HTR-8/SVneo (cell line): ENCODE measurements at places on chromosomes 1 and 21.

- no peak for DNase-seq
These were observed 15.1 kb downstream of the KDF1 start for GRCh38 chr1:26945138-26945537.

DNA sequence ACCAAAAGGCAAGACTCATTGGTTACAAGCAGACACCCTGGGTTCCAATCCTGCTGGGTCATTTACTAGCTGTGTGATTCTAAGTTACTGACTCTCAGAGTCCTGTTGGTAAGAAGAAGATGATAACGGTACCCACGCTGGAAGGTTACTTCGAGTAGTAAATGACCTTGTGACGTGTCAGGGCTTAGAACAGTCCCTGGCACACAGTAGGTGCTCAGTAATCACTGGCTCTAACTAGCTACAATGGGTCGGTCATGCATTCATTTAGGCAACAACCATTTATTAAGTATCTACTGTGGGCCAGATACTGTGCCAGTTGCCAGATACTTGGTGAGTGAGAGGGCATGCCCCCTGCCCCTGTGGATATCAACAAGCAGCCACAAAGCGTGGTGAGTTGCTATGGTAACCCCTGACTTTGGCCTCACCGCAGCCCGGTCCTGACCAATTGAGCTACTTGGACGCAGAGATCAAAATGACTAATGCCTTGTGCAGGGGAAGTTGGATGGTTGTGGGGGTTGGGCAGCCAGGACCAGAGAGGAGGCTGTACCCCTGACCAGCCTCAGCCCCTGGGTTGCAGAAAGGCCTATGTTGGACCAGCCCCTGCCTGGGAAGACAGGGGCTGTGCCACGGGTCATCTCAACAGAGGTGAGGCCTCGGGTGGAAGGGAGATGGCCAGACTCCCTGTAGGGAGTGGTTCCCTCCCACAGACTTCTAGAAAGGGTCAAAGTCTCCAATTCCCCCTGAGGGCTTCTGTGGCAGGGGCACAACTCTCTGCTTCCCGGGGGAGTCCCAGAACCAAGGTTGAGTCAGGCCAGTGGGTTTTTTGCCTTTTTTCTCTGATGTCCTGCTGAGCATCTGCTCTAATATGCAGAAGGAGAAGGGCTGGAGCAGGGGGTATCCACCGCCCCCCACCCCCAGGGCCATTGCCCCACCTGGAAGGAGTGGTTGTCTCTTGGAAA, 16.0 kb downstream of the DHRS3 start:
- no peak for DNase-seq

GRCh38 chr1:19038732-19039131, 82.3 kb upstream of the IFFO2 start:
- DNase-seq, result no peak

DNA sequence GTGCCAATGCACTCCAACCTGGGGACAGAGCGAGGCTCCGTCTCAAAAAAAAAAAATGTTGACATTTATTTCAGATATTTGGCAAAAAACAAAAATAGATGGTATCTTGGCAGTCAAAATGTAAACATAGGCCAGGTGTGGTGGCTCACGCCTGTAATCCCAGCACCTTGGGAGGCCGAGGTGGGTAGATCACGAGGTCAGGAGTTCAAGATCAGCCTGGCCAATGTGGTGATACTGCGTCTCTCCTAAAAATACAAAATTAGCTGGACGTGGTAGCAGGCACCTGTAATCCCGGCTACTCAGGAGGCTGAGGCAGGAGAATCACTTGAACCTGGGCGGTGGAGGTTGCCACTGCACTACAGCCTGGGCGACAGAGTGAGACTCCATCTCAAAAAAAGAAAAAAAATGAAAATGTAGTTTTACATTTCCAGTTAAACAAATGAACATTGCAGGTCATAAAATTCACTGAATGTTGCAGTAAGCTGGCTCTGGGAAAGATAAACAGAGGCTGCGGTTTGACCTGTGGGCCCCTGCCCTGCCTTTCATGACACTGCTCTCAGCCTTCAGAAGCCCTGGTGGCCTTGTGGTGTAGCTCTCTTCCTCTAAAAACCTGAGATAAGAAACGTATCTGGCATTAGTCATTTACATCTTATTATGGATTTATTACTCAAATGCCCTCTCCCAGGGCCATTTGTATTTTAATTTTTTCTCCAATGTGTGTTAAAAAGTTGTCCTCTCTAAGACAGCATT, 12.2 kb upstream of the SLC44A3 start:
- no peak for DNase-seq

DNA sequence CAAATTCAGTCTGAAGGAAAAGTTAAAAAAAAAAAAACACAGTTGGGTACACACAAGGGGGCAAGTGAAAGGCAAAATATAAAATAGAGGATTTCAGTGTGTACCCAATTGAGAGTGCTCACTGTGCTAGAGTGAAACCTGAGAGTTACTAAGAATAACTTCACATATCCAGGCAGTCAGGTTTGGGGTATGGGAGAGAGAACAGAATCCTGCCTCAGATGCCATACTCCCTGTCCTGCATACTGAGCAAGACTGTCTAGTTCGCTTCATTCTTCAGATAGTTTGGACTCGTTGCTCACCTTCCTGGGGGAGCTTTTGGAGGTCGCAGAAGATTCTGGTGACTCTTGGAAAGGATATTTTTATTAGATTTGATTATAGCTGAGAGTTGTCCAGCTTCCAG, 20.4 kb downstream of the CEP85 start:
- DNase-seq, result no peak

DNA sequence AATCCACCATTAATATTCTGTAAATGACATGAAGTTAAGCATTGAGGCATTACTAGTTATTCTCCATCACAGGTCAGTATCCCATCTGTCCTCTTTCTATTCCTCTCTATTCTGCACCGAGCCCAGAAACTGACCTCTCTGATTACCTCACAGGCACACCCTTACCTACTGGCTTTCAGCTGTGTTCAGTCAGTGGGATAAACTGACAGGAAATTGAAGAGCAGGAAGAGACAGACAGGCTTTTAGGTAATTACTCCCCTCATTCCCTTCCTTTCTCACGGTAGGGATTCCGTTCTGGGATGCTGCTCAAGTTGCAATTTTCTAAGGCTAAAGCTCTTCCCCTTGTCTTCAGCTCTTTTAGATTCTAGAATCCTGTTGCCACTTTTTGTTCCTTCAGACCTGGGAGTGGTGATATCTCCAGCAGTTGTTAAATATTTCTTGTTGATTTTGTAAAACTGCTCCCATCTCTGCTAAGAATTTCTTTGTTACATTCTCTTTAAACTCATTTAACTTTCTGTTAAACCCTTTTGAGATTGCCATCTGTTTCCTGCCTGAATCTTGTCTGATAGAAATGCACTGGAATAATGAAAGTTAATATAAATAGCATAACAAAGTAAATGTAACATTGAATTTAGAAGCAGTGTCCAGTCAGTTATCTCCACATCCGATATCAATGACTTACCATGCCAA, 1063.4 kb downstream of the PLA2G4A start:
- no peak for DNase-seq

DNA sequence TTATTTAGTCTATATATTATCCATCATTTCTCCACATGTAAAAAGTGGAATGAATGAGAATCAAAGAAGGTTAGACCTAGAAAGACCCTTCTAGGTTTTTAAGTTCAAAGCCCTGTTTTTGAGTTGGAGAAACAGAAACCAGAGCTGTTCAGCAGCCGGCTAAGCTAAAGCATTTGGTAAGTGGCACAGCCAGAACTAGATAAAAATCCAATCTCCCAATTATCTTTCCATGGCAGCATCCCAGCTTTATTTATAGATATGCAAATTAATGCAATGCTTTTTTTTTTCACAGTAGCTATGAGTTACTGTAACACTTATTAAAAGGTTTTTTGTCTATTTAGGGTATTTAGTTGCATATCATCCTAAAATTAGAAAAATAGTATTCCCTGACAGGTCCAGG, 85.1 kb downstream of the NIBAN1 start:
- DNase-seq, result no peak

- no peak for DNase-seq
These were observed 245.2 kb downstream of the TRABD2B start for GRCh38 chr1:47751996-47752451.

DNA sequence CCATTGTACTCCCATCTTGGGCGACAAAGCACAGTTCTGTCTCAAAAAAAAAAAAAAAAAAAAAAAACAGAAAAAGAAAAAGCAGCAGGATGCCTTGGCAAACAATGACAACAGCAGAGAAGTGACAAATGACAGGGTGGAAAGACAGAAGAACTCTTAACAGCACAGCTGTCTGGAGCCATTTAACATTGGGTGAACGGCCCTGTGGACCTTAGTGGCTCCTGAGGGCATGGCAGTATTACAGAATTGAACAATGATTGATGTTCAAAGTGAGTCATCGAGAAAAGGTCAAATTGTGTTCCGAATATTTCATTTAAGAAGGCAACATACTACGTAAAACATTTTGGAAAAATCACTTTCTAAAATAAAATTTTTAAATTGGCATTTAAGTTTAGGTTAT, 30.0 kb downstream of the DNASE2B start:
- no peak for DNase-seq

- DNase-seq, result no peak
These were observed 3.1 kb upstream of the DNAJC11 start for GRCh38 chr1:6704746-6705145.

DNA sequence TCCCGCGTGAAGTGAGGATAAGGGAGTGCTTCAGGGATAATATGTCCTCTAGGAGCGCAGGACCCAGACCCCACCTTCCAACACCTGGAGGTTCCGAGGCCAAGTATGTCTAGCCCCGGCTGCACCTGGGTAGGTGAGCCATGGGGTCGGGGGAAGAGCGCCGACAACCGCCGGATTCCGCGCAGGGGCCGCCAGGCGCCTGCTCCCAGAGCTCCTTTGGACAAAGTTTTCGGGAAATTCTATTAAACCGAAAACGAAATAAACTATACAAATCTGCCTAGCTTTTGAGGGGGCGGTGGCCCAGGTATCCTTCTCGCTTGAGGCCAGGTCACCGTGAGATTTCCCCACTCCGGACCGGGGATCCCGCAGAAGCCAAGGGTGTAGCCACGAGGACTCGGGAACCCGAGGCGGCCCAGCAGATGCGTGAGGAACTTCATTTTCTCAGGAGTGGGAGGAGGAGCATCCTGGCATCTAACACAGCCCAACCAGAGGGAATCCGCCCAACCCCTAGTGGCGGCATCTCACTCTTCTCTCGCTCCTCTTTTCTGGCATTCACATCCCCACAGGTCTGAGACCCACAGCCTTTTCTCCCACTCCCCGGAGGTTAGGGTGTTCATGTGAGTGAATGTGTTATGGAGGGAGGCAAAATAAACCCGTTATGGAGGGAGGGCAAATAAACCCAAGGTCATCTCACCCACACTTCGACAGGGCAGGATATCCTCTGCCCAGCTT, 2.3 kb upstream of the DMRTA2 start:
- no peak for DNase-seq

DNA sequence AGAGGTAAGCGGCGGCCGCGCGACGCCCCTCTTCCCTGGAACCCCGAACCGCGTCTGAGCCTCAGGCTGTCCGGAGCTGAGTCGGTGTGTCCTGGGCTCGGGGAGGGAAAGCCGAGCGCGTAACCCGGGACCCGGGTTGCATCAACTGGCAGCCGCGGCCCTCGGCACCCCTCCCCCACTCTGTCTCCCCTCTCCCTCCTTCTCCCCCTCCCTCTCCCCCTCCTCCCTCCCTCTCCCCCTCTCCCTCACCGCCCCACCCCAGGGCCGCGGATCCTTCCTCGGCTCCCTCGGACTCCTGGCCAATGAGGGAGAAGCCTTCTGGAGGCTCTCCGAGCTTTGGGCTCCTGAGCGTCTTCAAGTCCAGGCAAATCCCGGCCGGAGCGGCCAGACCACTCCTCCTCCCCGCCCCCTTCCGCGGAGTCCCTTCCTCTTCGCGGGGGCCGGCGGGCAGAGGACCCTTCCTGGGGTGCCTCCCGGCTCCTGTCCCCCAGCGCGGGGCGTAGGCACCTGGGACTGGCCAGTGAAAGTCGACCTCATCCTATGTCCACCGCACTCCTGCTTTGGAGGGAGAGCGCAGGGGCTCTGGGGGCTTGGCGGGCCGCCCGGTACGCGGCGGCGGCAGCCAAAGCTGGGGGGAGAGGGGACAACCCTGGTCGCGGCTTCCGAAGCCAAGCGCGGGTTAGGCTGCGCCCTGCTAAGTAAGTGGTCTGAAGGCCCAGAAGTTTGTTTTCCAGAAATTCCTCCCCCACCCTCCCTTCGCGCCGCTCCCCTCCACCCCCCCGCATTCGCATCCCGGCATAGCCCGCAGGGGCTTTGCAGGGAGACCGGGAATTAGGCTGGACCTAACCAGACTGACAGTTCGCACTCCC, 850 bp downstream of the SESN2 start:
- DNase-seq, result peak; percentile 61

GRCh38 chr21:34129039-34129891, 55.9 kb downstream of the MRPS6 start:
- peak; percentile 51 for DNase-seq

GRCh38 chr21:42670884-42671283, 17.5 kb downstream of the PDE9A start:
- DNase-seq, result no peak

DNA sequence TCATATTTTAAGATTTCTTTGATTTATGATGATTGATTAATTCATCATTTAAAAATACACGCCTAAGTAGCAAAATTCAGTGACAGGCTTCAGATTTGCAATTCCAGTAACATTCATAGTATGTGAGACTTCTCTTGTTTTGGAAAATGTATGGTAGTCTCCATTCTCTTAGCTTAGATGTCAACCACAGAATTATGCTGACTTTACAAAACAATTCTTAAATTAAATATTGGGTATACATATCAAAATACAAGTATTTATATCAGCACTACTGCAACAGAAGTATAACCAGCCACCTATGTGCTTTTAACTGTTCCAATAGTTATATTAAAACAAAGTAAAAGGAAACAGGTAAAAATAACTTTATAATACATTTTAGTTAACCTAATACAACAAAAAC, 1328.6 kb upstream of the ADGRL2 start:
- no peak for DNase-seq

GRCh38 chr1:204115116-204115515, 36.7 kb downstream of the ETNK2 start:
- DNase-seq, result no peak

DNA sequence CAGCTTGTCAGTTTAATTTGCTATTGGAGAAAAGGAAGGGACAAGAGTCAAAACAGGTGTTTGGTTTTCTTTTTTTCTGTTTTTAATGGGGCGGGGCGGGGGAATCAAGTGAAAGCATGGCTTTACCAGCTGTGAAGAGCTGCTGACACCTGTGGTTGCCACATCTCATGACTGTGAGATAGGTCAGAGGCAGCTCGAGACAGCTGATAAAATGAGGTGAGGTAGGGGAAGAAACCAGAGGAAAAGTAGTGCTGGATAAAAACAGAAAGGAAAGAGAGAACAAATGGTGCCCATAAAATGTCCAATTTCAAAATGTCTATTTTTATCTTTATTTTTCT, 272.3 kb downstream of the NEGR1 start:
- DNase-seq, result no peak

- DNase-seq, result no peak
These were observed 571 bp upstream of the CAPN9 start for GRCh38 chr1:230746617-230747016.

GRCh38 chr1:21293537-21294265, 3.4 kb upstream of the ECE1 start:
- DNase-seq, result no peak

- no peak for DNase-seq
These were observed 8.2 kb upstream of the DYRK1A start for GRCh38 chr21:37358397-37358796.

- DNase-seq, result no peak
These were observed 38.1 kb upstream of the PTCH2 start for GRCh38 chr1:44881011-44881632.
